ENCODE measurements at places on chromosomes 2 and 18. TPM values are rescaled to one million over a fixed set of nuclear protein-coding genes. Genes with fewer than 3 reads are reported as not detected.

DNA sequence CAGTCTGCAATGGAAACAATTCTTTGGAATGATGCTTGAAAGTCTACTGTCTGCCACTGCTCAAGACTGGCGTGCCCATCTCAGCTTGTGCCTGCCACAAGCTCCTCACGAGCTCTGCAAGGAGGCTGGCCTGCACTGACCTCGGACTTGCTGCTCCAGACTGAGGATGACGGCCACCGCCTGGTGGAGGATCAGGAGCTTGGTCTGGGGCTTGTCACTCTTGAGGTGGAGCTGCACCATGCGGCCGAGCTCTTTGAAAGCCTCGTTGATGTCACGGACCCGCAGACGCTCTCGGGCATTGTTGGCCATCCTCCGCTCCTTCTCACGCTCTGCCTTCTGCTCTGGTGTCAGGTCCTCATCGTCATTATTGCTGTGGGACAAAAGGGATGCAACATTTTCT, 269.4 kb upstream of the CCDC68 start:
- H3K27ac ChIP-seq, result peak overlapping the region; percentile 10
- H3K4me3 ChIP-seq, result no peak overlapping the region
- H3K4me1 ChIP-seq, result peaks cover 12% of the 10 kb centered on the region
- no peak for DNase-seq

DNA sequence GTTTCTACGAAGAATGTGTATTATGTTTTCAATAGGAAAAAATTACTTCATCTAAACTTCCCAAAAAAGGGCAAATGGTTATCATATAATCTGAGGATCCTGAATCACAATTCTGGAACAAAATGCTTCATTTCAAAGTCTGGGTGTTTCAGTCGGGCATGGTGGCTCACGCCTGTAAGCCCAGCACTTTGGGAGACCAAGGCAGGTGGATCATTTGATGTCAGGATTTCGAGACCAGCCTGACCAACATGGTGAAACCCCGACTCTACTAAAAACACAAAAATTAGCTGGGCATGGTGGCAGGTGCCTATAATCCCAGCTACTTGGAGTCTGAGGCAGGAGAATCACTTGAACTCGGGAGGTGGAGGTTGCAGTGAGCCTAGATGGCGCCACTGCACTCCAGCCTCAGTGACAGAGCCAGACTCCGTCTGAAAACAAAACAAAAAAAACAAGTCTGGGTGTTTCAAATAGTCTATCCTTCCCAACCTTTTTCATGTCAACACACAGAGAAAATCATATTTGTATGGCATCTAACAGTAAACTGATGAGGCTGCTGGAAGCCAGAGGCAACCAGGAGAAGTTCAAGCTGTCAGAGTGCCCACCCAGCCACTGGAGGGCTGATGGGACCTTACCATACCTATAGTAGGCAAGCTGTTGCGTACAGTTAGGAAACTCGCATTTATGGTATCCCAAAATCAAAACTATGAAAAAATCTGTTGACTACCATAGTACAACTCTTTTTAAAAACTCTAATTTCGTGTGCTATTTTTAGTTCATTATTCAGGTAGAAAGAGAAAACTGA, 14.6 kb downstream of the NBAS start:
- peaks cover 3% of the 10 kb centered on the region for H3K4me1 ChIP-seq
- H3K27me3 ChIP-seq, result no peaks in the 10 kb centered on the region
- H3K36me3 ChIP-seq, result peaks cover 11% of the 10 kb centered on the region
- peak; percentile 14 for DNase-seq
- no peak overlapping the region for H3K4me3 ChIP-seq

LOXHD1 gene
- 0.35 TPM for total RNA-seq

GKN1 gene
- not detected for total RNA-seq

GRCh38 chr18:58323866-58324762, 280.1 kb downstream of the NEDD4L start:
- H3K27me3 ChIP-seq, result no peaks in the 10 kb centered on the region
- no peaks in the 10 kb centered on the region for H3K4me1 ChIP-seq
- DNase-seq, result no peak
- H3K4me3 ChIP-seq, result no peak overlapping the region

GRCh38 chr2:224731665-224732064, 15.5 kb upstream of the CCDC195 start:
- no peaks in the 10 kb centered on the region for H3K4me1 ChIP-seq
- peaks cover 14% of the 10 kb centered on the region for H3K36me3 ChIP-seq
- no peak for DNase-seq
- H3K27ac ChIP-seq, result no peak overlapping the region

SLC8A1 gene
- total RNA-seq, result 1.7 TPM

- no peak overlapping the region for H3K27ac ChIP-seq
- H3K27me3 ChIP-seq, result no peaks in the 10 kb centered on the region
- H3K36me3 ChIP-seq, result peaks cover 5% of the 10 kb centered on the region
- H3K4me3 ChIP-seq, result no peak overlapping the region
- no peak for DNase-seq
These were observed 407.7 kb upstream of the SLC8A1 start for GRCh38 chr2:40859617-40860016.

LYG2 gene
- total RNA-seq, result not detected

DNA sequence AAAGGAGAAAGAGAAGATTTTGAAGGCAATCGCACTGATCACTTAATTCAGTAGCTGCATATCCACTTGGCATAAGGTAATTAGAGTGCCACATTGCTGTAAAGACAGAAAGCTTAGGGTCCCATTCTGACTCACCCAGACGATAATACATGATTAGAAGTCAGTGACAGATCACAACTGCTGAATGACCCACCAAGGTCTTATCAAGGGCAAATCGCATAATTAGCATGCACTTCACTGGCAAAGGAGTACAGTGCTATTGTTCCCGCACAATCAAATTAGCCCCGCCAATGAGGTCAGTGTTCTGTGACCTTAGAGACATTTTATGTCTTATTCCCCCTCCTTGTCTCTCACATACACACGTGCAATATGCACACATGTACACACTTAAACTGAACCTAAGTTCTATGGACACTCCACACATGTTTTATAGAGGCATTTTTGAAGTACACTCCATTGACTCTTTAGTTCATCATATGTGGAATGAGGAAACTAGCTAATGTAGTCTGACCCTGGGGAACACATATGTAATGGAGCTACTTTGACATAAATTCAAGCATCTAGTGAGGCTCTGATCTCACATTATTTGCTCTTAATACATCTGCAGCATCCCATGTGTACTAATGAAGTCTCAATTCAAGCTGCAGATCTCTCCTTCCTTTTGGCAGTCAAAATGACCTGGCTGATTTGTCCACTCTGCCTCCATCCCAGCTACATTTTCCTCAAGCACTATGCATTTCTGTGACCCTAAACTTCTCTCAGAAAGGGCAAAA, 673.8 kb upstream of the FANCL start:
- no peak for DNase-seq
- no peaks in the 10 kb centered on the region for H3K27me3 ChIP-seq
- no peak overlapping the region for H3K27ac ChIP-seq
- peaks cover 37% of the 10 kb centered on the region for H3K4me1 ChIP-seq
- H3K36me3 ChIP-seq, result no peaks in the 10 kb centered on the region

EHD3 gene
- 9.8 TPM for total RNA-seq

GRCh38 chr2:193294371-193294770, 1099.6 kb upstream of the TMEFF2 start:
- no peaks in the 10 kb centered on the region for H3K27me3 ChIP-seq
- no peak overlapping the region for H3K4me3 ChIP-seq
- no peaks in the 10 kb centered on the region for H3K36me3 ChIP-seq
- DNase-seq, result no peak

DNA sequence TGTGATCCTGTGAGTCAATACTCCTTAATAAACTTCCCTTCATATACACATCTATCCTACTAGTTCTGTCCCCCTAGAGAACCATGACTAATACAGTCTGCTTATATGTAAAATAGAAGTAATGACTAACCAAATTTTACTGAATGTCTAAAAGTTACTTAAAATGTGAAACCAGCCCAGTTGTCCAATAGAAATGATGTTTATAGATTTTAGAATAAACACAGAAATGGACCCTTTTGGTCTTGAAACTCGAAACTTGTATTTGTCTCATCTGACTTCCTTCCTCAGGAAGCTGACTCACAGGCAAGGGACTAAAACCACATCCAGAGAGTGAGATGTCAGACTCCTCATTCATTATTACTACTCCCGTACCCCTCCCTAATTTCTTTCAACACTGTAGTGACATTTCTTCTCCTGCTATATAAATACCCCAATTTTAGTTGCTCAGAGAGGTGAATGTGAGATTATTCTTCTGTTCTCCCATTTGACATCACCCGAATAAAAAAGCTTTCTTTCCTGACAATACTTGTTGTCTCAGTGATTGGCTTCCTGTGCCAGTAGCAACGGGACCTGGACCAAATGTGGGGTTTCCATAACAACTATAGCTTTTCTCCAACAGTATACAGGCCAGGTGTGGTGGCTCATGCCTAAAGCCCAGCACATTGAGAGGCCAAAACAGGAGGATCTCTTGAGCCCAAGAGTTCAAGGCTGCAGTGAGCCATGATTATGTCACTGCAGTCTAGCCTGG, 486.0 kb downstream of the ERBB4 start:
- H3K4me3 ChIP-seq, result no peak overlapping the region
- peaks cover 55% of the 10 kb centered on the region for H3K36me3 ChIP-seq
- no peak overlapping the region for H3K27ac ChIP-seq
- no peaks in the 10 kb centered on the region for H3K27me3 ChIP-seq
- 0 out of 2 replicates have a peak, but pooled peaks cover 3% of the 10 kb centered on the region for H3K4me1 ChIP-seq

- H3K27me3 ChIP-seq, result no peaks in the 10 kb centered on the region
- H3K4me1 ChIP-seq, result peaks cover 6% of the 10 kb centered on the region
- no peak overlapping the region for H3K27ac ChIP-seq
- DNase-seq, result no peak
- H3K36me3 ChIP-seq, result no peaks in the 10 kb centered on the region
- H3K4me3 ChIP-seq, result no peak overlapping the region
These were observed 12.0 kb upstream of the GTF2A1L start for GRCh38 chr2:48605482-48606175.

GRCh38 chr18:77737405-77737804, 487.8 kb downstream of the GALR1 start:
- no peaks in the 10 kb centered on the region for H3K27me3 ChIP-seq
- peaks cover 26% of the 10 kb centered on the region for H3K4me1 ChIP-seq
- no peak overlapping the region for H3K27ac ChIP-seq

DNA sequence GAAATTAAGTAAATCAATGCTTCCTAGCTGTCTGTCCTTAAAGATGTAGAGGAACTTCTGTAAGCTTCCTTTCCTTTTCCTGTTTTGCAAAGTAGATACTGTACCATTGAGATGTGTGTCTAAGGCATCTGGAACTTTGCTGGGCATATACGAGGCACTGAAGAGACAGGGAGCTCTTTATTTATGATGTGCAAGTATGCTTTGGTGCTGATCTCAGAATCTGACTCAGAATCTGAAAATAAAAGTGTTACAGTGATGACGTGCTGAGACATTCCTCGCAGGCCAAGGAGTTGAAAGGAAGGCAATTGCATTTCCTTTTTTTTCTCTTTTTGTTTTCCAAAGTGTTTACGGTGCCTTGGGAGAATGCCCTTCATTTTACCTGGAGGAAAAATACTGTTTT, 230.9 kb upstream of the RGPD4 start:
- no peak for DNase-seq
- H3K27ac ChIP-seq, result no peak overlapping the region
- no peaks in the 10 kb centered on the region for H3K27me3 ChIP-seq
- H3K4me1 ChIP-seq, result peaks cover 6% of the 10 kb centered on the region

- no peak for DNase-seq
- H3K27me3 ChIP-seq, result peaks cover 6% of the 10 kb centered on the region
- peaks cover 37% of the 10 kb centered on the region for H3K36me3 ChIP-seq
- no peak overlapping the region for H3K4me3 ChIP-seq
- no peak overlapping the region for H3K27ac ChIP-seq
These were observed 22.8 kb upstream of the ADNP2 start for GRCh38 chr18:80086281-80086680.

ACTR3 gene
- total RNA-seq, result 169 TPM
